A172 (cell line): ENCODE measurements at places on chromosomes 7 and 10.

- no peak for DNase-seq
Measured at GRCh38 chr7:27175626-27176523, 1.8 kb upstream of the HOXA10 start.

DNA sequence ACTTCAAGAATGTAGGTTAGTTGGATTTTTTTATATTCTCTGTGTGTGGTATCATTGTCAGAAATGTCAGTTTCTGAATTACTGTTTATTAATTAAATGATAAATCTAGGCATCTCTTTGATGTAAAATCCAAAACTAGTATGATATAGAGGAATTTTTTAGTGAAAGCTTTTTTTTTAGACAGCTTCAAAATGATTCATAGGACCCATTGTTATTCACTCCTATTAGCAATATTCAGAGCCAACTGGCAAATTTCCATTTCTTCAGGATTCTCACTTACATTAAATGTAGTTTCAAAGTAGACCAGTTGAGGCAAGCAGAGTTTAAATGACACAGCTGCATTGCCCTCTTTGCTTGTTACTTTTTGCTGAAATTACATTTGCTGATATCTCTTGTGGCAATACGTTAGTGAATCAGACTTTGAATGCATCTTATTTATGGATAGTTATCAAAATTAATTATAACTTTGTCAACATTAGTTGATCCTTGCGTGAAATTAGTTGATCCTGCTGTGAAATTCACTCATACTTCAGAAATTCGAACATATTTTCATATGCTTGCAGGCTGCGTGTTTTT, 20.3 kb downstream of the ZNF277 start:
- no peak for DNase-seq

DNA sequence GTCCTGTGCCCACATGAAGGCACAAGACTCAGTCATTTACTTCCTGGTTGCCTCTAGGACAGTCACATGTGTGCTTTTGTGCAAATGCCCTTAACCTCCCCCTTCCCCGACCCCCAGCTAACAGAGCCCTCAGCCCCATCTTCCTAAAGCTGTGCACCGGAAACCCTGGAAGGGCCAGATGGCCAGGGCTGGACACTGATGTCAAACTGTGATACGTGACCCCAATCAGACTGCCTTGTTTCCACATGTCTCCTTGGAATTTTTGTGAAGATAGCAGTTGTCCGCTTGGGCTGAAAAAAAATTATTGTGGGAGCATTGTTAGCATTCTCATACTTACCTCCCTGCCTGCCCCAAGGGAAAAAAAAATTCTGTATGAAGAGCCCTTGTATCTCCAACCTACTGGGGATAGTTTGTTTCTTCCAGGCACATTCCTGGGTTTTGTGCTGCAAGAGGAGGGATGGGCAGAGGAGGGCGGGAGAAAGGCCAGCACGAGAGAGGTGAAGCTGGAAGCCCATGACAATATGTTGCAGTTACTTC, 17.0 kb upstream of the ADAM12 start:
- DNase-seq = no peak

DNA sequence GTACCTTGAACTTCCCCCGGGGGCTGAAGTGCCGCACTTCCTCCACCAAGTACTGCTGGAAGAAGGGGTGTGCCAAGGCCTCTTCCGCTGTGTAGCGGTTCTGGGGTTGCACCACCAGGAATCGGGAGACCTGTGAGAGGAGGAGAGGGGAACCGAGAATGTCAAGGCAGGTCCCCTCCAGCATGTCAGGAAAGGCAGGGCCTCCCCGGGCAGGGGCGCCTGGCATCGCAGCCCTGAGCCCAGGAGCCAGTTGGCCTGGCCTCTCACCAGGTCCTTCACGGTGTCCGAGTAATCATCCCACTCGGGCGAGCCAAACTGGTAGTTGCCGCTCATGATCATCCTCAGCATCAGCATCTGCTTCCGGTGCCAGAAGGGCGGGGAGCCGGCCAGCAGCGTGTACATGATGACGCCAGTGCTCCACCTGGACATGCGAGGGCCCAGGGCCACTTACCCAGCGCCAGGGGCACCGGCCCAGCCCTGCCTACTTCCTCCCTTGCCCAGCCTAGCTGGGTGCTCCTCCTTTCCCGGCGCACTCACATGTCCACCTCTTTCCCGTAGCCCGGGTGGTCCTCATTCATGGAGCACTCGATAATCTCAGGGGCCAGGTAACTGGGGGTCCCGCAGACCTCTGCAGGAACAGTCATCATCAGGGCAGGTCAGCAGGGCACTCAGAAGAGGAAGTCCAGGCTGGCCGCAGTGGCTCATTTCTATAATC, 11.0 kb downstream of the PHKG1 start:
- DNase-seq = no peak

- DNase-seq = no peak
Measured at GRCh38 chr7:3754493-3755341, 453.7 kb downstream of the SDK1 start.

DNA sequence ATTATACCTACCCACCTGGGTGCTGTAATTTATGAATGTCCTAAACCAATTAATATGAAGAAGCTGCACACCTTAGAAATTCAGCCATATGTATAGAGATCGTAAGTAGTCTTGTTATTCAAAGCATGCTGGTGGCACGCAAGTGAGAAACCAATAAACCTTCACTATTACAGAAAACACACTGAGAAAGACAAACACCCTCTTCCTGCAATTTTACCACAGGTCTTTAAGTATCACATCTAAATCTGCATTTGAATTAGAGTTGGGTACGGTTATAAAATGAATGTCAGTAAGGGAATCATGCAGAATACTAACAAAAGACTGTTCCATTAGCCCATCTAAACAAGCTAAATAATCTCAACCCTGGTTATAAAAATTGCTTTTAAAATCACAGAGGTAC, 33.8 kb downstream of the CCNJ start:
- no peak for DNase-seq

GRCh38 chr10:3136763-3137611, 35.6 kb downstream of the PITRM1 start:
- DNase-seq = no peak

GRCh38 chr7:111089822-111090426, 1.0 kb upstream of the LRRN3 start:
- peak; percentile 48 for DNase-seq

- no peak for DNase-seq
Measured at GRCh38 chr7:121273467-121274167, 55.2 kb upstream of the WNT16 start.

DNA sequence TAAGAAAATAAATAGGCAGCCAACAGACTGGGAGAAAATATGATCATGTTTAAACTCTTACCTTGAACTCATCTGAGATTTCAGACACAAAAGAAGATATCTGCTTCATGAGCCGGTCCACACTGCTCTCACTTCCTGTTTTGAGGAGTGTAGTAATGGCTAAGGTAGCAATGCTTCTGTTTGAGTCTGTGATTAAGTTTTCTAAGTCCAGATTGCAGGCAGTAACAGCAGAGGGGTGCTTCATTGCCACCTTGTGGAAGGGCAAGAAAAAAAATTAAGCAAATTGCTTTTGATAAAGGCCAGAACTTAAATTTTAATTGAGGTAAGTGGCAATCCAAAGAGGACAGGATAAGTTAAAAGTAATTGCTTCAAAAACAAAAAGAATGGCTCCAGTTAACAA, 69.1 kb downstream of the MEST start:
- peak; percentile 58 for DNase-seq

DNA sequence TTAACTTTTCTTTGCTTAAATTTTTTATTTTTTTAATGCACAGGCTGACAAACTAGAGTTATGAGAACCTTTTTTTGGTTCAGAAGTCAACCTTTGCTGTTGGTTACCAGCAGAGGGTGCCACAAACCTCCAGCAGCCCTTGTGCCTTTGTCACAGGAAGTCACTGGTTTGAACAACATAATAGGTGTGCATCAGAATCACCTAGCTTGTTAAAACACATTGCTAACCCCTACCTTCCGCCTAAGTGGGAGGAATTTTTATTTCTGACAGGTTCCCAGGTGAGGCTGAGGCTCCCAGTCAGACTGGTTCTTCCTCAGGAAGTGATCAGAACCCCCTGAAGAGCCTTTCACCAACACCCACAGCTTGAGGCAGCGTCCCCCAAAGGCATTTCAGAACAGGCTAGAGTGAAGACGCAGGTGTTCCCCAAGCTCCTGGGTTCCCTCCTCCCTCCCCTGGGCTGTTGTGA, 22.6 kb upstream of the VDAC2 start:
- peak; percentile 70 for DNase-seq

DNA sequence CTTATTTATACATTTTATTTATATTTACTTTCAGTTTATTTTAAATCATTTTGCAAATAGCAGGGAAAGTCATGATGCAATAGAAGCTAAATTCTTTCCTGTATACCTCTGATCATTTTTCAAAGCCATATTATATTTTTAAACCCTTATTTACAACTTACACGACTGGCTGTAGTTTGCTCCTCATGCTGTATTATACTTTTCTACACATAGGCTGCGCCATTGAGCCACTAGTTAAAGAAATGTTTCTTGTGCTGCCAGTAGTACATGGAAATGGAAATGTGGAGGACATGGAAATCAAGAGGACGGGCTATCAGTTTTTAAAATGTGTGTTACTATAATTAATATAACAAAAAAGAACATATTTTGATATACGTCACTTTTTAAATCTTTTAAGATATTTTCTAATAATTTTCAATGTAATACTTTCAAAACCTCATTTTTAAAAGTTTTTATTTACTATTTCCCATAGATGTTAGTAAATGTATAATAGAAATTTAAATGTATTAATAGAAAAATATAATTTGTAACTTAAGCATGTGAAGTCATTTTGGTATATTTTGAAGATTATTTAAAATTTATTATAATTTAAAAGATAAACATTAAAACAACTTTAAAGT, 118.5 kb downstream of the VTI1A start:
- DNase-seq = peak; percentile 72

DNA sequence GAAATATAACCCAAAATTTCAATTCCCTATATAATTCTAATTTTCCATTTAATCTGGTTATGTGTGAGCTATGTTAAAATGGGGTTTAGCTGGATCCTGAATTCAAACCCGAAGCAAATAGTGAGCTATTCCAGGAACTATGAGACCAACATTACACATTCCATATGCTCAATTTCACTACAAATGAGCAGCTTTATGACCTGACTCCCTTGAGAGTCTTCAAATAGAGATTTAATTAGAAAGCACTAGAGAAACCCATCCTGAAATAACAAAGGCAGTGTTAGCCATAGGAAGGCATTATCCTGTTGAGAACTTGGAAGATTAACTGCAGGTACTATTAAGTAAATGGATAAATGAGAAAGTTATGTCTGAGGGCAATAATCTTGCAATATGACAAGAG, 890.0 kb downstream of the GRM8 start:
- DNase-seq = no peak
